ENCODE measurements at places on chromosomes 2 and 18.

- no peak for DNase-seq
These were observed 89.2 kb upstream of the SPATS2L start for GRCh38 chr2:200217320-200217719.

GRCh38 chr18:23861805-23862470 lies 152.6 kb upstream of the TTC39C start:
- DNase-seq: no peak

DNA sequence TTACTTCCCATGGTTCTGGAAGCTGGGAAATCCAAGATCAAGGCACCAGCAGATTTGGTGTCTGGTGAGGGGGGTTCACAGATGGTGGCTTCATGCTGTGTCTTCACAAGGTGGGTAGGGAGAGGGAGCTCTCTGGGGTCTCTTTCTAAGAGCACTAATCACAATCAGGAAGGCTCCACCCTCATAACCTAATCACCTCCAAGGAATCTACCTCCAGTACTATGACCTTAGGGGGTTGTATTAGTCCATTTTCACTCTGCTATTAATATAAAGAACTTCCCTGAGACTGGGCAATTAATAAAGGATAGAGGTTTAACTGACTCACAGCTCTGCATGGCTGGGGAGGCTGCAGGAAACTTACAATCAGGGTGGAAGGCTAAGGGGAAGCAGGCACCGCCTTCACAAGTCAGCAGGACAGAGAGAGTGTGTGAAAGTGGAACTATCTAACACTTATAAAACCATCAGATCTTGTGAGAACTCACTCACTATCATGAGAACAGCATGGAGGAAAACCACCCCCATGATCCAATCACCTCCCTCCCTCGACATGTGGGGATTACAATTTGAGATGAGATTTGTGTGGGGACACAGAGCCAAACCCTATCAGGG lies 17.6 kb downstream of the TBC1D8 start:
- no peak for DNase-seq

DNA sequence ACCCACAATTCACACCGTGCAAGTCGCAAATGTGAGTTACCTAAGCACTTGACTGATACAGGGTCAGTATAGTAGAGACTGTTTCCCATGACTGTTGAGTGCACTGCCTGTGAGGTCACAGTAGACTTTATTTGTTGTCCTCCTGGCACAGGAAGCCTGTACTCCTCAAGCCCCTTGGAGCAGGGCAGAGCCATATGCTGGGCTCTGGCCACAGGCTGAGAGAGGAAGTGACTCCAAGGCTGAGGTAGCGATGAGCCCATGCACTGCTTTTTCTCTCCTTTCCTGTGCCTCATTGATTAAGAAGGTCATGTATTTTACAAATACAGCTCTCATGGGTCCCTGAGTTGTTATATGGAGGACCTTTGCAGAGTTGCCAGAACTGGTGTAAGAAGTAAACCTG lies 287.7 kb downstream of the SRBD1 start:
- no peak for DNase-seq

DNA sequence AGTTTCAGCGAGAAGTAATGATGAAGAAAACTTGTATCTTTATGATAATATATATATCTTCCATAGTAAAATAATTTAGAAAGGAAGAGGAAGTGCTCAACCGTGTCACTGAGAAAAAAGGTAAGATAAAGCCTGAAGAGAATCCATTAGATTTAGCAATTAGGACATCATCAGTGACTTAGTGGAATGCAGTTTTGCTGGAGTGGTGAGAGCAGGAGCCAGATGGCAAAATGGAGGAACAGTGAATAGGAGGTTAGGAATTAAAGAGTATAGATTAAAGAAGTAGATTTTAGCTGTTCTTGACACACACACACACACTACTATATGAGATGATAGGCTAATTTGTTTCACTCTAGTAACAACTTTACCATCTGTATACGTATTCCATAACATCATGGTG lies 157.1 kb upstream of the EPC2 start:
- no peak for DNase-seq

DNA sequence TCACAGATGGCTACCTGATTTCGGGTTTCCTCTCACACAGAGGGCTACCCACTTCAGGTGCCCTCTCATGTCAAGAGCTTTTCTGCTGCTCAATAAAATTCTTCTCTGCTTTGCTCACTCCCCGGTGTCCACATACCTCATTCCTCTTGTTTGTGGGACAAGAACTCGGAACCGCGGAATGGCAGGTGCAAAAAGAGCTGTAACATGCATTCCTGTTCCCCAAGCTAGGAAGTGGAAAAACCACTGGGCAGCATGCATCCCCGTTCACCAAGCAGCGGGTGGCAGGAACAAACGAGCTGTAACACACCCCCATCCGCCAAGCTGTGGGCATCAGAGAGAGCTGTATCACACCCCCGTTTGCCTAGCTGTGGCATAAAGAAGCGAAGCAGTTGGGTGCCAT lies 27.2 kb upstream of the FRZB start:
- no peak for DNase-seq

DNA sequence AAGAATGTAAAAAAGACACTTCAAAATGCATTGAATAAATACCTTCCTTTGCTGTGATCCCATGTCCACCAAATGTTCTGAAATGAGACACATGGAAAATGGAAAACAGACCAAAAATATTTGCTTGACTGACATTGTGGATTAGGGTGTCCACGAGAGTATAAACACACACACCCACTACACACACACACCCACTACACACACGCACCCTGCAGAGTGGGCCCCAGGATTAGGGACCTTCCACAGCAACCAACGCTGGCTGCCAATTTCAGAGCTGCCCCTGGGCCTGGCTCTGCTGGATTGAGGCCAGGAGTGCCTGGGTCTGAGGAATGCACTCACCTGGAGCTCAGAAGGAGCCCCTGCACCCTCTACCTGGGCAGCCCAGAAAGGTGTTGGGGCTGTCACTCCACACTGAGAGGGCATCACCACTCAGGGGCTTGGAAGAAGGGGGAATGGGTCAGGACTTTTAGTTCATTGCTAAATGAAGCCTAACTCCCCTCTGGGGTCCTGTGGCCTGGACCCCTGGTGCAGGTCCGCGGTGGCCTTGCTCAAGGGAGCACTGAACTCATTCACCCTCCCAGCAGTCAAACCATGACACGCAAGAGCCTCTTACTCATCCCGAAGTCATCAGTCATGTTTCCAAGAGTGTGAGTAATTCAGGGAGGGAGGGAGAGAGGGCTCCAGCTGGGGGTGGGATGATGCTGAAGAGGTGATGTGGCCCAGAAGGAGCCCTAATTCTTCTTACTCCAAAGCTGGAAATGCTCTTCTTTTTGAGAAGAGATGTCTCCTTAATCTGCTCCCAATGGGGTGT lies 50.2 kb upstream of the PLB1 start:
- peak; percentile 20 for DNase-seq

- no peak for DNase-seq
These were observed 364.0 kb downstream of the LPIN1 start for GRCh38 chr2:12110481-12110880.

DNA sequence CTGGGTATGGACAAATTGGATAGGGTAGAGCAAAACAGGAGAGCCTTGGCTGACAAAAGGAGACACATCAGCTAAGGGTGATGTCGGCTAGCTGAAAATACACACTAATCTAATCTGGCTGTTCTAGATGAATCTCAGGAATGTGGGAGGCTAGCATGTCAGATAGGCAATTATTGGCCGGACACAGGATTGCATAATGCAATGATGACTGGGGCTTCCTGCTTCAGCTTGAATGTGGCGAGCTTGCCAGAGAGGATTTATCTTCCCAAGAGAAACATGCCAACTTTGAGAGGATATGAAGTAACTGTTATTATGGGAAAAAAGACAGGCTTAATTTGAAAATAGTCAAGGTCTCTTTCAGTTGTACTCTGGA lies 102.4 kb downstream of the TRIB2 start:
- DNase-seq: no peak

GRCh38 chr2:152566728-152567069 lies 150.6 kb downstream of the PRPF40A start:
- no peak for DNase-seq

DNA sequence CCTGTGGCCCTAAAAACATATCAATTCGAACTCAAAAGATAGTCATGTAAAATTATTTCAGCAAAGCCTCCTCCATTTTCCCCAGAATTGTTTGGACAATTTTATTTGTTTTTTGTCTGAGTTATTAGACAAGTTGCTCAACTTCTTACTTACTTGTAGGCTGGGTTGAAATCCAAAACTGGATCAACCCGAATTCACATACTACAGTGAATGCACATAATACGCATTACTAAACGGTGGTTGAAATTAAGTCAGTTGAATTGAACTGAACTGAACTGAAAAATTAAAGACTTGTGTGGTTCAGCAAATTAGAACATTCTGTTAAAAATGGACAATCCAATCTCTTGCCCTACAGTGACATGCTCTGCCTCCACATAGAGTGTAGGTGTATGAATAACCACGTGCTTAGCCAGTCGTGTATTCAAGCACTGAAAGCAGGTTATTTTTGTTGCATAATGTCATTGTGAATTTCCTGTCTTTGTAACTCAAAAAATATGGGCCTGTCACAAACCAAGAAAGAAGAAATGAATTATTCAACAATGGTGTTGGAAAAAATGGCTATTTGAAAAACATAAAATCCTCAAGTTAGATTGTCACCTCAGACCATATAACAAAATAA lies 441.0 kb downstream of the TXNL1 start:
- no peak for DNase-seq

GRCh38 chr2:10579876-10580514 lies 109.8 kb downstream of the NOL10 start:
- no peak for DNase-seq

DNA sequence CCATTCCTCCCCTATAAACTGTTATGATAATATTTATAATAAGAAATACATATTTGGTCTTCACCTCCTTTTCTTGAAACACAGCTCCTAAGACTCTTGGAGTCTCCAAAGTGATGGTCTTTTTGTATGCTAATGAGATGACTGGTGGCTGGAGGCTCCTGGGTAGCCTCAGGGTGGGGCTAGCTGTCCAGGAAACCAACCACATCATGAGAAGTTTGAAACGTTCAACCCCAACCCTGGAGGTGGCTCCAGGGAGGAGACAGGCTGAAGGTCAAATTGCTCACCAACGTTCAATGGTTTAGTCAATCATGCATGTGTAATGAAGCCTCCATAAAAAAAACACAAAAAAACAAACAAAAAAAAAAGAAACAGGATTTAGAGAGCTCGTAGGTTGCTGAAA lies 298.7 kb upstream of the MGAT5 start:
- DNase-seq: no peak

GRCh38 chr18:21105936-21106335 lies 5.7 kb downstream of the ROCK1 start:
- no peak for DNase-seq

DNA sequence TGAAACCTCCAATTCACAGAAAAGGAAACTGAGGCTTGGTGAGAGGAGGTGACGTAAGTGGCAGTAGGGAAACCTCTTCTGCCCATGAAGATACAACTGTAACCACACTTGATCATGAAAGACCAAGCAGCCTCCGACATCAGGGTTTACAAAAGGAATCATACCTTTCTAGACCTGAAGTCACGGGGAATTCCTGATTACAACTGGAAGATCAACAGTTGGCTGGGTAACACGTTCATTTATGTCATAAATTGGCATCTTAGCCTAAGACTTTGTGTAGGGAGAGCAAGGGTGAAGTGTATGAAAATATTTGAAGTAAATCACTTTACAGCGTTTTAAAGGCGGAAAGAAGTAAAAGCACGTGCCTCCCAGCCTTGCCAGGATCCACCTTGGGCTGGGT lies 922 bp downstream of the HS1BP3 start:
- no peak for DNase-seq

- DNase-seq: no peak
These were observed 20.9 kb downstream of the GKN2 start for GRCh38 chr2:68931799-68932198.

DNA sequence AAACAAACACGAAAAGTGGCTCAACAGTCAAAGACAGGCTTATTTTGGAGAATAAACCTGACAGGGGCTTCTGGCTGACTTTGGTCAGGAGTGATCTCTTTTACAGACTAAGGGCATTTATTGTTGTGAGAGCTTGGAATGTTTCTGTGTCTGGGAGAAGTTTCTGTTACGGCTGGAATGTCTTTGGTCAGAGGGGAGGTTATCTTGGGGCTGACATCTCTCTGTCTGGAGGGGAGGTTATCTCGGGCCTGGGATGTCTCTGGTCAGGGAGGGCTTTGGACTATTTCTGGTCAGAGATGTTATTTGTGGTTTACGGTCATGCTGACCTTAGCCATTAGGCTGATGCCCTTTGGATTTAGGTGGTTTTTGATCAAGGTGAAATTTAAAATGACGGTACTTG lies 345.5 kb upstream of the FSIP2 start:
- DNase-seq: no peak

GRCh38 chr2:104572834-104573233 lies 281.1 kb upstream of the POU3F3 start:
- no peak for DNase-seq

- no peak for DNase-seq
These were observed 58.4 kb upstream of the CAVIN2 start for GRCh38 chr2:191905336-191905735.

- DNase-seq: no peak
These were observed 156.7 kb downstream of the FHOD3 start for GRCh38 chr18:36454245-36454644.

- DNase-seq: no peak
These were observed 19.6 kb upstream of the NDUFV2 start for GRCh38 chr18:9082711-9083510.

- no peak for DNase-seq
These were observed 160.9 kb upstream of the MEIS1 start for GRCh38 chr2:66273933-66274490.

DNA sequence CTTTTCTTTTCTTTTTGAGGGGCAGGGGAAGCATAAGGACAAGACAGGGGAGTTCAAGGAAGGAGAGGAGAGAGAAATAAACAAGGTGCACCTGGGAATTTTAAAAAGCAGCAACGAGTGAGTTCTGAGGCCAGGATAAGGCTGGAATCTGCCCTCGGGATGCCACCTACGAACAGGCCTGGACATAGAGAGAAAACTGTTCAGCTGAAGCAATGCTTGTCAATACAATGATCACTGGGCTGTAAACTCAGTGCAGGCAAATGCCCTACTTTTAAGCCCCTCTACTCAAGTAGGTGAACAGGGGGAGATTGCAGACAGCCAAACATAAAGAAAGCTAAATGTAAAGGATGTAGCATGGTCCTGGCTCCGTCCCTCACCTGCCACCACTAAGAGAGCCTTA lies 330.5 kb downstream of the ETAA1 start:
- DNase-seq: no peak

GRCh38 chr2:33301355-33301754 lies 175.1 kb upstream of the RASGRP3 start:
- no peak for DNase-seq

GRCh38 chr2:985317-985898 lies 34.8 kb downstream of the SNTG2 start:
- no peak for DNase-seq

- no peak for DNase-seq
These were observed 334.7 kb upstream of the MYT1L start for GRCh38 chr2:2665834-2666133.

All from activated naive CD8-positive, alpha-beta T cell treated with anti-CD3 and anti-CD28 coated beads, Interleukin-2, amount 50 U/mL, for 16 hours (primary cell).